Stimulated activated CD4-positive, alpha-beta T cell treated with anti-CD3 and anti-CD28 coated beads, Interleukin-1b, Interleukin-23, amount 100 ng/mL, for 4 hours (primary cell): ENCODE measurements at places on chromosomes 2 and 18.

- DNase-seq = no peak
Measured at GRCh38 chr2:129796225-129796624, 183.2 kb upstream of the RAB6C start.

- no peak for DNase-seq
Measured at GRCh38 chr2:7838669-7839068, 843.2 kb upstream of the ID2 start.

GRCh38 chr2:160282063-160282580 lies 82.0 kb upstream of the ITGB6 start:
- DNase-seq = no peak

- DNase-seq = no peak
Measured at GRCh38 chr2:233217892-233218377, 33.5 kb upstream of the ATG16L1 start.

GRCh38 chr2:187307606-187308005 lies 140.4 kb downstream of the CALCRL start:
- DNase-seq = no peak

- DNase-seq = no peak
Measured at GRCh38 chr2:152508446-152508845, 173.5 kb downstream of the FMNL2 start.

- no peak for DNase-seq
Measured at GRCh38 chr2:127559454-127559853, 24.0 kb downstream of the MYO7B start.
